Pulmonary artery endothelial cell (primary cell): ENCODE measurements at places on chromosomes 13 and 19. TPM values are rescaled to one million over a fixed set of nuclear protein-coding genes. Genes with fewer than 3 reads are reported as not detected.

ZNF20 gene
- 2.7 and 3.7 TPM in 2 replicates for total RNA-seq

KRTDAP gene
- total RNA-seq: not detected in 2 replicates

MBD3L3 gene
- not detected in 2 replicates for total RNA-seq

TMEM161A gene
- 22.1 and 29.5 TPM in 2 replicates for total RNA-seq

TPTE2 gene
- not detected in 2 replicates for total RNA-seq

- DNase-seq: no peak
Observed at GRCh38 chr13:114140131-114140905, 7.9 kb upstream of the RASA3 start.

DNA sequence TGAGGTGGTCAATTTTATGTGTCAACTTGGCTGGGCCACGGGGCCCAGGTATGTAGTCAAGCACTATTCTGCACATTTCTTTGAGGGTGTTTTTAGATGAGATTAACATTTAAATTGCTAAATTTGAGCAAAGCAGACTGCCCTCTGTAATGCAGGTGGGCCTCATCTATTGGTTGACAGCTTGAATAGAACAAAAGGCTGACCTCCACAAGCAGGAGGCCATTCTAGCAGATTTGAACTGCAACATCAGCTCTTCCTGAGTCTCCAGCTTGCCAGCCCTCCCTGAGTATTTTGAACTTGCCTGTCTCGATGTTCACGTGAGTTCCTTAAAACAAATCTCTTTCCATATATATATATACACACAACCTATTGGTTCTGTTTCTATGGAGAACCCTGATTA is 134.8 kb downstream of the DCLK1 start:
- DNase-seq: no peak

- no peak for DNase-seq
Observed at GRCh38 chr19:1748115-1748872, 5.0 kb upstream of the ONECUT3 start.

- DNase-seq: no peak
Observed at GRCh38 chr19:36196249-36196648, 18.2 kb downstream of the ZNF565 start.

GRCh38 chr19:3982701-3983541 is 2.3 kb downstream of the EEF2 start:
- DNase-seq: no peak

DNA sequence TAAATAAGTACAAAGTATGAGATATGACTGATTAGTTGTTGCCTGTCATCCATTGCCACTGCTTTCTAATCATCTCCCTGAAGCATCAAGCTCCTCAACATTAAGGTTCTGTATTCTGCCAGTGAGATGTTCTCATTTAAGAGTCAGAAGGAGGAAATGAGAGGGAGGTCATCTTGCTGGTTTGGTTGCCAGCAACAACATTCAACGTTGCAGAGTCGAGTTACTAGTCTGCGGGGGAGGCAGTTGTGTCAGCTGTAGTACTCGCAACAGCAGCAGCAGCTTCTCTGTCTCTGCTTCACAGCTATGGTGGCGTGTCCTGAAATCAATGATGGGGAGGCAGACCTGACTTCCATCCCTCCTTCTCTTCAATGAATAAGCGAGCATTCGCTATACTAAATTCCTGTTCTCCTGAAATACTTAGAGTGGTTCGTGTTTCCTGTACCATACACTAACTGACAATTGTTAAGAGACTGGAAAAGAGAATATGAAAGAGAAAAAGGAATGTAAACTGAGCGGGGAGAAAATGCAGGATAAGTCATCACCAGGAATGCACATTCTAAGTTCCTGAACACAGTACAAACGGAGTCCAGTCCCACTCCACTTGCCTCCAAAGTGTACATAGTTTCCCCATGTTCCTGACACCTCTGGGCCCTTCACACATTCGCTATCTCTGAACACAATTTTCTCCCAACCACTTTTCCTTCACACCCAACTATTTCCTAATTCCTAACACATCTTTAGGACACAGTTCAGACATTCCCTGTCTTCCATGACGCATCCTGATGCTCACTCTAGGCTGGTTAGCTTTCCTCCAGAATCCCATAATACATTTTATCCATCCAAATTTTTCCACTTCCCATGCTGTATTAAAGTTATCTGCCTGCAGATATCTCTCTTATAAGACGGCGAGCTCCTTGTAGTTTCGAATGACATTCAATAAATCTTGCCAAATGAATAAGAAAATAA is 263.0 kb downstream of the KLF12 start:
- no peak for DNase-seq

- DNase-seq: no peak
Observed at GRCh38 chr13:37729876-37730275, 131.3 kb upstream of the POSTN start.

DNA sequence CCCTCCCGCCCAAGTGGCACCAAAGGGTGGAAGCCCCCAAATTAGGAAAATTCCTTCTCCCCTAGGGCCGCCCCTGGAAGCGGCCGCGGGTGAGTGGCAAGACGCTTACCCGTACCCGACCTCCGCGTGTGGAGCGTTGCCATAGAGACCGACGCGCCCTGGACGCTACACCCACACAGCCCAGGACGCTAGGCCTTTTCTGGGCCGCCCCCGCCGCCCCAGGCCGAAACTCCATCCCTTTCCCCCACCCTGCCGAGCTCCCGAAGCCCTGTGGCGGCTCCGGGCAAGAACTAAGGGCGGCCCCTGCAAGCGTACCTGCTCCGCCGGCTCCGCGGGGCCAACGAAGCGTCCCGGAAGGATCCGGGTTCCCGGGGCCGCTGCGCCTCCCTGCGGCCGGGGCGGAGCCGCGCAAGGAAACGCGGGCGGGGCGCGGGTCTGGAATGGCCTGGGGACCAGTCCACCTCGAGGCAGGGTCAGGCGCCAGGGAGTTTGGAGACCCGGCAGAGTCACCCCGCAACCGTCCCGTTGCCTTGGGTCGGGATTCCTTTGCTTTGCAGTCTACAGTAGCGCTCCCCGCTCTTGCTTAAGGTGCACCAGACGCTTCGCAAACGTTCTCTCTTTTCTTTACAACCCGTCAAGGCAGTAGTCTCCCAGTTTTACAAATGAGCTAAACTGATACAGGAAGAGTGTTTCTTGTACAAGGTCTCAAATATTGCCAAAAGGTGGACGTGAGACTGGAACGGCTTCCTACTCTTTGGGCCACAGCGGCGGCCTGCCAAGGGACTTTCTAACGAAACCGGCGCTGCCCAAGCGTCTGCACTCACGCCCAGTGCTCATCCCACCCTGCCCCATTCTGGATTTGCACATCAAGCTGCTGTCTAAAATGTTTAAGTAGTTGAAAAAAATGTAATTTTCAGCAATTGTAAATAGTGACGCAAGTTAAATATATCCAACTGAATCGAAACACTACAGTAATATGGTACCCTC is at the start of gene NEK5:
NEK5 (minus strand) TSS at position 360 of the 987 bp plus-strand sequence. CDS start 1,591 bp downstream, outside the sequence.
- DNase-seq: no peak

- no peak for DNase-seq
Observed at GRCh38 chr13:25920931-25921330, 130.9 kb downstream of the SHISA2 start.
